ENCODE measurements at places on chromosomes 11 and 22. TPM values are rescaled to one million over a fixed set of nuclear protein-coding genes. Genes with fewer than 3 reads are reported as not detected.

The C11orf86 gene
- not detected for total RNA-seq

The CTR9 gene
- total RNA-seq, result 22.2 TPM

The CRACR2B gene
- 12.3 TPM for total RNA-seq

The SLC22A8 gene
- not detected for total RNA-seq

The RNH1 gene
- total RNA-seq, result 271 TPM

The DCHS1 gene
- 92.1 TPM for total RNA-seq

The GGTLC3 gene
- total RNA-seq, result not detected

The MALAT1 gene
- 3,635 TPM for total RNA-seq

The XPNPEP3 gene
- total RNA-seq, result 4.9 TPM

The APOA4 gene
- not detected for total RNA-seq

The CD3D gene
- total RNA-seq, result not detected

All from bladder microvascular endothelial cell (primary cell).